ENCODE measurements at places on chromosomes 3 and 15. TPM values are rescaled to one million over a fixed set of nuclear protein-coding genes. Genes with fewer than 3 reads are reported as not detected.

DNA sequence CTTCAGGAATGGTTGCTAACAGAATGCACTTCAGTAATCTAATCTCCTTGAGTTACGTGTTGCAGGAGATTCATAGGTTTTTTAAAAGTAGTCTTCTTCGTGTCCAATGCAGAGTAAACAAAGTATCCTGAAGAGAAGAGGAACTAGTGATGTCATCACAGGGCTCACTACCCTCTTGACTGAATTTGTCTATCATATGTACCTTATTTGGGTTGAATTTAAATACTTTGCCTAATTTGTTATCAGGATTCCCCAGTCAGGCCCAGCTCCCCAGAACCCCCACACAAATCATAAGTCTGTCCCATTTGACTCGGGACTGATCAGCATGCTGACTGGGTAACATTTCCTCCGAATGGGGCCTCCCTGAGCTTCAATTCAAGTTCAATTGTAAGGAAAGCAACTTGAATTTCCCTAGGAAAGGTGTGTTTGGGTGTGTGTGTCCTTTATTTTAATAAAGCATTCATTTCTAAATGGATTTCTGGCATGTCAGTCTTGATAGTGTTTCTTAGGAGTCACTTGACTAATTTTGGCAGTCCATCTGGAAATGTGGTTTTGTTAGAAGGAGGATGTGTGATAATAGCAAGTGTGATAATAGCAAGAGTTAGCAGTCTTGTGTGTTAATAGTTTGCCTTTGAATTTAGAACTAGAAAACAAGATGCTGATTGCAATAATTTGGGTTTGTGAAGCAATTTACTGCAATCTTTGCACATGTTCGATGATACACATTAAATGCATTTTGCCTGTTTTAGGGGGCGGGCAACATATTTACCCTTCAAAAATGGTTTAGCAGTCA, 21.9 kb downstream of the OXNAD1 start:
- no peak for DNase-seq

OXTR gene
- total RNA-seq = not detected

TNFAIP8L3 gene
- 30.0 TPM for total RNA-seq

MBNL1 gene
- 258 TPM for total RNA-seq

EXD1 gene
- total RNA-seq = not detected

Measured in suprapubic skin (tissue), 4 donors.